ENCODE measurements at places on chromosomes 2 and 18. TPM values are rescaled to one million over a fixed set of nuclear protein-coding genes. Genes with fewer than 3 reads are reported as not detected.

The SNORC gene
- total RNA-seq: 4.1 TPM

The TMBIM1 gene
- 127 TPM for total RNA-seq

The STAT4 gene
- total RNA-seq: 4.5 TPM

The CSRNP3 gene
- not detected for total RNA-seq

The CRACDL gene
- total RNA-seq: 3.6 TPM

The CPO gene
- 0.05 TPM for total RNA-seq

The MOCOS gene
- 2.9 TPM for total RNA-seq

The ITPRIPL1 gene
- not detected for total RNA-seq

The C2orf68 gene
- total RNA-seq: 26.5 TPM

The DUSP2 gene
- 0.29 TPM for total RNA-seq

The REEP1 gene
- 1.1 TPM for total RNA-seq

The SNTG2 gene
- total RNA-seq: not detected

The CABLES1 gene
- total RNA-seq: 14.0 TPM

The TRABD2A gene
- total RNA-seq: 14.0 TPM

The KHK gene
- total RNA-seq: 9.8 TPM

The HOXD4 gene
- 0.41 TPM for total RNA-seq

The LONRF2 gene
- total RNA-seq: 1.7 TPM

The CCDC85A gene
- 0.31 TPM for total RNA-seq

The ABCG8 gene
- not detected for total RNA-seq

The KIAA2012 gene
- not detected for total RNA-seq

The AMER3 gene
- not detected for total RNA-seq

The CRYBA2 gene
- 0.25 TPM for total RNA-seq

The MTERF4 gene
- 25.2 TPM for total RNA-seq

The CNDP1 gene
- not detected for total RNA-seq

The MC4R gene
- total RNA-seq: not detected

The PID1 gene
- total RNA-seq: 4.1 TPM

The ASAP2 gene
- total RNA-seq: 45.3 TPM

The SYT4 gene
- not detected for total RNA-seq

The TGFA gene
- 4.6 TPM for total RNA-seq

The NRP2 gene
- total RNA-seq: 104 TPM

The TXNDC2 gene
- total RNA-seq: 0.06 TPM

The C2orf42 gene
- total RNA-seq: 7.4 TPM

The GMPPA gene
- 36.9 TPM for total RNA-seq

The PDE11A gene
- 0.43 TPM for total RNA-seq

The STARD7 gene
- total RNA-seq: 83.6 TPM

The NOSTRIN gene
- 1.2 TPM for total RNA-seq

The KCNE4 gene
- total RNA-seq: 0.46 TPM

The APLF gene
- 0.61 TPM for total RNA-seq

The TUBB6 gene
- total RNA-seq: 205 TPM

The SS18 gene
- total RNA-seq: 44.5 TPM

Data from A549 treated with AZD2906 at 1 μM for 4 hours (cell line).